ENCODE measurements at places on chromosomes 2 and 18. TPM values are rescaled to one million over a fixed set of nuclear protein-coding genes. Genes with fewer than 3 reads are reported as not detected.
A peak's percentile ranks its signal among the peaks of the same experiment; 100 is the strongest.

Gene VWC2L
- total RNA-seq, result not detected

GRCh38 chr18:50982086-50982801 is 14.4 kb downstream of the ELAC1 start:
- DNase-seq, result no peak

Gene AQP12A
- total RNA-seq, result not detected

Gene LYPD1
- 34.3 TPM for total RNA-seq

DNA sequence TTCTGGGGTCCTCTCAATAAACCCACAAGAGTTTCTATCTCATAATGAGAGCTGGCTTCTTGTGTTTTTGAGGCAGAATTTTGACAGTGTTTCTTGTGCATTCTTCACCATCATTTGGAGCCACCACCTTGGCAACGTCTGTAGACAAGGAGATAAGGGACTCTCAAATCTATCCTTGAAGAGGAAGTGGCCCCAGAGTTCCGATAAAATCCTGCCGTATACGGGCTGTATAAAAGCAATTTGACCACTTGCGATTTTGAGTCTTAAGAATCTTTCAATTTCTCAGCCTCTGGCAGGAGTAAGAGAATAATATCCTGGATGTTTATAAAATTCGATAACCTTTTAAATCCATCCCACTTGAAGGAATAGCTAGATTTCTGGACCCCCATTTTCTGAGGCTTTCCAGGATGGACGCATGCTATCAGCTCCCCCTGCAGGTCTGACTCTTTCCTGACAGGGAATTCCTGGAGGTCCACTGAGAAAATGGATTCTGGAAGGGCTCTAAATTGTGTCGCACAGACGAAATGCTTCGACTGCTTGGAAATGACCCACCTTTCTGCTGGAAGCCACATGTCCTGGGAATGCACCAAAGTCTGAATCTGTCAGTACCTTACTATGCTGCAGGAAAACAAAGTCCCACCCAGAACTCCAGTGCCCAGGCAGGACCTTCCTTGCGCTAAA is 54.1 kb downstream of the E2F6 start:
- DNase-seq, result peak; percentile 70

Gene ATL2
- 118 TPM for total RNA-seq

GRCh38 chr2:152846697-152847470 is 128.5 kb downstream of the ARL6IP6 start:
- DNase-seq, result no peak

- DNase-seq, result no peak
Observed at GRCh38 chr2:156466739-156467405, 30.7 kb downstream of the GPD2 start.

- no peak for DNase-seq
Observed at GRCh38 chr18:68991286-68991685, 193.4 kb downstream of the CCDC102B start.

Gene MOGAT1
- total RNA-seq, result 35.9 TPM

DNA sequence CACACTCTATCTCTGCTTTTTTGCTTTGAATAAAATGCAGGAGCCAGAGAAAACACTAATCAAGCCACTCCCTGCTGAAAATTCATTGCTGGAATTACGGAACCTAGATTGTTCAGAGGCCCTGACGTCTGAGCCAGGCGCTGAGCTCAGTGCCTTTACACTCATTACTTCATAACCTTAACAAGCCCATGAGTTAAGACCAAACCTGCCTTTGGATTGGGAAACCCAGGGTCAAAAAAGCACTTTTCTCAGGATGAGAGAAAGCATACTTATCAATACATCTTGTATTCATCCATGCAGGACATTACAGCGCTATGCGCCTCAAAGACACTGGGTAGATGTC is 762 bp downstream of the INO80C start:
- DNase-seq, result no peak

DNA sequence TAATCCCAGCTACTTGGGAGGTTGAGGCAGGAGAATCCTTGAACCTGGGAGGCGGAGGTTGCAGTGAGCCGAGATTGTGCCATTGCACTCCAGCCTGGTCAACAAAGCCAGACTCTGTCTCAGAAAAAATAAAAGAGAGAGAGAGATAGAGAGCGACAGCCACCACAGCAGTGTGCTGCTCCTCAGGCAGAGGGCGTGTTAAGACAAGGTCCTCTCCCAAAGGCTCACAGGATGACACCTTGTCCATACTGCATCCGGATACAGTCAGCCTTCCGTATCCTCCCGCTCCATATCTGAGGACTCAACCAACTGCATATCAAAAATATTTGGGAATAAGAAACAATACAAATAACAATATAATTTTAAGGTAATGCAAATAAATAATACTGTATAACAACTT is 20.1 kb downstream of the ARL4C start:
- DNase-seq, result no peak

DNA sequence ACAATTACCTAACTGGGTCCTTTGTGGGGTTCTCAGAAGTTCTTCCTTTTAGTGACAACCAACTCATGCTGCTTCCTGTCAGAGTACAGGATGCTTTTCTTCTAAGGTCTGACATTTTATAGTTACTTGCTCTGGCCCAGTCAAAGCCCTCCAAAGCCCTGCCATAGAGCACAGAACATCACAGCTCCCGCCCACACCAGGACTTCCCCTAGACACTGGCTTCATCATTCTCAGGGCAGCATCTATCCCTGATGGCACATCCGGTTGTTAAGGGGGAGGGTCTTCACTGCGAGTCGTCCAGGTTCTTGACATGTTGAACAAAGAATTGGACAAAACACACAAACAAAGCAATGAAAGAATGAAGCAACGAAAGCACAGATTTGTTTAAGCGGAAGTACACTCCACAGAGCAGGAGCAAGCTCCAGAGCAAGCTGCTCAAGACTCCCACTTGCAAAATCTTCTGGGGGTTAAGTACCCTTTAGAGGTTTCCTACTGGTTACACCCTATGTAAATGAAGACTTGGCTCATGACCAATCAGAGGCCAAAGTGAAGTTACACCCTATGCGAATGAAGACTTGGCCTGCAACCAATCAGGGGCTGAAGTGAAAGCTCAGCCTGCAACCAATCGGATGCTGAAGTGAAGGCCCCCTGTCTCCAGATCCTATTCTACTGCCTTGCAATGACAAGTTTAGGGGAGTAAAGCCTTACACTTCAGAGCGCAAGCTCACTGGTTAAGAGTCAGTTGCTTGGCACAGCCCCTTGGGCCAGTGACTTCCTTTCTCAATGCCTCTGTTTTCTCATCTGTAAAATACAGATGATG is 79.0 kb downstream of the HDAC4 start:
- DNase-seq, result no peak

- no peak for DNase-seq
Observed at GRCh38 chr2:129861666-129862288, 117.7 kb upstream of the RAB6C start.

DNA sequence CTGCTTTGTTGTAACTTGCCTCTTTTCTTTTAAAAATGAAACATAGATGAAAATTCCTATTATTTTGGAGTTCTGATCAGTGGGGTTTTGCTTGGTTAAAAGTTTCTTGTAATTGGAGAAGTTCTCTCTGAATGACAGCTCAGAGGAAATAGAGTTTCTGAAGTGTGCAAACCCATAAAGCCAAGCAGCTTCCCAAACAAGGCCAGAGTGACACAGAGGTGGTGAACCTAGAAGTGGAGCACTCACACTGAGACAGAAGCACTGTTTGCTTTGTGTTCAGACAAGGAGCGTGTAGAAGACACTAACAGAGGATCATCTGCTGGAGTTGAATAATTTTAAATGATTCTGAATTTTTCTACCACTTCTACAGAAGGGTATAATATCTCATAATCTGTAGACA is 49.2 kb downstream of the FBXO48 start:
- no peak for DNase-seq

DNA sequence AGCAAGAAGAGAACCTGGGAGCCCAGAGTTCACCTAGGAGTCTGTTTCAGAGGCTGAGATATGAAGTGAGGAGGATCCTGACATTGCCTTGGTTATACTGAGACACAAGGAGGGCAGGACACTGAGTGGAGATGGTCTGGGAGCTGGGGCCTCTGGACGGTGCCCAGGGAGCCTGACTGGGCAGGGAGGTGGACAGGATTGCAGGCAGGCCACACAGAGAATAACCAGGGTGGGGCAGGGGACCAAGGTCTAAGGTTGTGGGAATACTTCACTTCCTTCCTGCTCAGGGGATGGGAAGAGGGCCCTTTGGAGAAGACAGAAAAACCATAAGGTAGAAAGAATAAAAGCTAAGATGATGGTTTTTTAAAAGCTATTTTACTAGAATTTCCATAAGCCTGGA is 18.7 kb downstream of the EDAR start:
- DNase-seq, result no peak

Gene ZNF385B
- 0.86 TPM for total RNA-seq

GRCh38 chr2:86417961-86418360 is 23.2 kb upstream of the KDM3A start:
- DNase-seq, result no peak

GRCh38 chr2:203918264-203918663 is 18.3 kb upstream of the ICOS start:
- no peak for DNase-seq

- DNase-seq, result no peak
Observed at GRCh38 chr2:23760736-23761135, 166.2 kb downstream of the ATAD2B start.

Gene TSPYL6
- total RNA-seq, result not detected

DNA sequence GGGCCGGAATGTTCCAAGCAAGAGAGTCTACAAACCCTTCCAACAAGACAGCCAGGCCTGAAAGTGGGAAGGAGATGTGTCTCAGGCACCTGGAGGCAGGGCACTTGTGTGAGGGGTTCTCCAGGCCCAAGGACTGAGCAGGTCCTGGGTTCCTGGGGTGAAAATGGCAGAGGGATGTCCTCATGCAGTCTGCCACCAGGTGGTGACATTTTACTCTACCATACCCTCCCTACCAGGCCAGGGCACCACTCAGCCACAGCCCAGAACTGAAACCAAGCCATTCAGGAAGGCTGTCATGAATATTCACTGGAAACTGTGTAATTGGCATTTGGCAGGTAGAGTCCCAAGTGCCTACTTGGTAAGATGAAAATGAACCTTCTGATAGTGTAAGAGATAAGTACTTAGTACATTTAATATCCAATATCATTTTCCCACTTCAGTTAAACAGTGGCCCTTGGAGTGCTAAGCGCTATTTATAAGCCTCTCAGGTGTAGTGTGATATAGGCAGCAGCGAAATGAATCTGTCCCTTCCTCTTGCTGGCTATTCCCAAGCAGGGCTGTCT is 185.1 kb downstream of the MYO5B start:
- peak; percentile 75 for DNase-seq

GRCh38 chr2:122851161-122851560 is 1095.7 kb downstream of the TSN start:
- no peak for DNase-seq

GRCh38 chr18:67961701-67962440 is 445.4 kb upstream of the DSEL start:
- no peak for DNase-seq

DNA sequence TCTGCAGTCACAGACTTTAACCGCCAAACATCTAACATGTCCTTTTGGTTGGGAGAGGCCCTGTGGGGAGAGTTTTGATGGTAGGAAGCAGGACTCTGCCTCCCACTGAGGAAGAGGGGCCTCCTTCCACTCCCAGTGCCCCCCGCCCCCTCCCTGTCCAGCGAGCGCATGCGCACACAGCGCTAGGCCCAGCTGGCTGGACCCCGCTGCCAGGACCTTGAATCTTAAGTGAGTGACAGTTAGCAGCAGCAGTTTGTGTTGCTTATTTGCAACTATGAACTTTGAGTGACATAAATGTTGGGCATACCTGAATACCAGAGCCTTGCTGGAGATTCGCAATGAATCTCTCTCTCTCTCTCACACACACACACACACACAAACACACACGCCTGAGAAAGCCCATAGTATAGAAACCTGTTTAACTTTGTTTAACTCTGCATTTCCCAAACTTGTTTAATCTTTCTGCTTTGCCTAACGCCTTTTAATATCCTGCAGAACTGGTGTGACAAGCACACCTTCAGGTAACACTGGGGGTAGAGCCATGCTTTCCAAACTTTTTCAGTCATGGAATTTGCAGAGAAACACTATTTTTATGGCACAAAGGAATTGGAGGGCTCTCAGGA is 134.6 kb upstream of the SMAD2 start:
- DNase-seq, result no peak

Gene SF3B6
- 125 TPM for total RNA-seq

DNA sequence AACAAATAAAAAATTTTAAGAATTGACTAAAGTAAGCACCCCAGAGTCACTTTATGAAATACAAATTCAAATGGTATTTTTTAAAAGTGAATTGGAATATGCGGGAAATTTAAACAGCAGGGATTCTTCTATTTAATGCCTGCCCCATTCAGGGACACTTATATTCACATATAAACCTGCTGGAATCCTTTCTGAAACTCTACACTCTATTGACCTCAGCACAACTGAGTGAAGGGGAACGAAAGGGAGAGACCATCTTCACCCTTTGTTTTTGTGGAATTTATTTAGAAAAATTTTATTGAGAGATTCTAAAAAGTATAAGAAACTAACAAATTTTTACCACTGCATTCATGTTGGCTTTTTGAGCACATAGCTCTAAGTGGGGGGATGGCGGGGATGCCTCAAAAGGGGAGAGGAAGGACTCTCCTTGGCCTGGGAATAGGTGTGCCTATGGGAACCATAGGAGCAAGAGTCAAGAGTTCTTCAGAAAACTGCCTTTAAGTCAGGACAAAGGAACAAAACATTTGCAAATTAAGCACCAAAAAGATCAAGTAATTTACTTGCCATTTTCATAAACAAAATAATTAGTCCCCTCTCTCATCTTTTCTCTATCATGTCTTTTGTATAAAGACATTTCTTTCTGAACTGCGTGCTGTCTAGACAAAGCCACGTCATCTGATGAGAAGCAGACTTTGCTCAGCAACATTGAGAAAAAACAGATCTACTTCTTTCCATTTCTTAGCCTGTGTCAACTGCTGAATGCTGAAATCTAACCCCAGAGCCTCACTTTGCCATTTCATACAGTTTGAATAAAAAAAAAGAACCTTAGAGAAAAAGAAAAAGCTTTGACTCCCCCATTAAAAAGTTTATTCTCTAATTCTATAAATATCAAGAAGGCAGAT is 21.6 kb upstream of the FLACC1 start:
- DNase-seq, result no peak

Gene MREG
- total RNA-seq, result 22.0 TPM

DNA sequence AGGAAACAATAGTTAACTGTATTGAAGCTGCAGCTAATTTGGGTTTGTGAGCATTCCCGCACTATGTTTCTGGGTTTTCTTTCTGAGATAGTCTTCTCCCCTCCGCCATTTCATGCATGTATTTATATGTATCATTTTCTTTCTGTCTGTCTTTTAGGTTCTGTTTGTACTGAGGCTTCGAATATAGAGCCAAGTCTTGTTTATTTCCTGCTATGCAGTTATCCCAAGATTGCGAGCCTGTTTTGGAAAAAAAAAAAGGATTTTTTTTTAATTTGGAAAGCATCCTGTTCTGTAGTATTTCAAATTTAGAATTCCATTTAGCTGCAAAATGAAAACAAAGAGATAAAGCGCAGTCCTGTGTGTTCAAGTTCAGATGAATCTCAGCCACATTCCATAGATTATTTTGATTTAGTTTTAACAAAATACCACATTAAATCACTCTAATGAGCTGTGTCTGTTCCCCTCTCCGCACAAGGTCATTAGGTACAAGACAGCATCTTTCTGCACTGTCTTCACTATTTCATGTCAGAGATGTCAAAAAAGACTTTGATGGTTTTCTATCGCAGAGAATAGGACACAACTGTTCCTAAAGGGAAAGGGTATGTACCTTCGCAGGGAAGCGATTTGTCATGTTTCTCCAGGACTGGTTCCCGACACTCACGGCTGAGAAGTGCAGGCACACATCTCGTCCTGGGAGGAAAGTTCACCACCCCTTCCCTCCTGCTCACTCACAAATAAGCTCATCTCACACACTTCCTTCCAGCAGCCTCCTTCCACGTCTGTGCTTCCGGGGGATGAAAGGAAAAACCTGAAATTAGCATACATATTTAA is 443.4 kb downstream of the ZNF516 start:
- DNase-seq, result no peak

GRCh38 chr2:108565778-108566375 is 31.6 kb downstream of the LIMS1 start:
- no peak for DNase-seq

All from Calu3 (cell line).